Activated CD4-positive, CD25-positive, alpha-beta regulatory T cell treated with anti-CD3 and anti-CD28 coated beads, Interleukin-2, amount 50 U/mL, for 16 hours (primary cell): ENCODE measurements at places on chromosomes 5 and 9.

GRCh38 chr9:130444565-130445221 is at the start of gene ASS1:
Gene ASS1 (plus strand): TSS chr9:130444961. CDS start chr9:130452229, 7,268 bp downstream.
- no peak for DNase-seq

- DNase-seq: no peak
Observed at GRCh38 chr5:590346-590745, 21.8 kb upstream of the CEP72 start.

GRCh38 chr9:132242621-132243155 is 80.8 kb downstream of the NTNG2 start:
- no peak for DNase-seq

DNA sequence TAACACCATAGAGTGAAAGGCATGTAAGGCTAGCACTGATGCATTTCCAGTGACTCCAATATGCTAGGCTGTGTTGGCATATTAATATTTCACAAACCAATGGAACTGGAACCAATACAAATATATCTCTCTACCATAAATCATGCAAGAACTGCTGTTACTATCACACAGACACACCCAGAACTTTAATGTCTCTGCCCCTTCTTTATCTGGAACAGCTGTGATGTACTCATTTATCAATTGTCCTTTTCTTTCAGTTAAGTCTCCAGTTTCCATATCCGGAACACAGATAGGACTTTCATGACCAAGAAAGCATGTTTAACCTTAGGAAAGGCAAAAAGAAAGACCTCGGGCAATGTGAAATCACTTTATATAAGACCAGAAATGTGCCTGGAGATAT is 70.3 kb downstream of the SPTLC1 start:
- no peak for DNase-seq

GRCh38 chr5:179828756-179829421 is 8.2 kb downstream of the SQSTM1 start:
- DNase-seq: no peak

DNA sequence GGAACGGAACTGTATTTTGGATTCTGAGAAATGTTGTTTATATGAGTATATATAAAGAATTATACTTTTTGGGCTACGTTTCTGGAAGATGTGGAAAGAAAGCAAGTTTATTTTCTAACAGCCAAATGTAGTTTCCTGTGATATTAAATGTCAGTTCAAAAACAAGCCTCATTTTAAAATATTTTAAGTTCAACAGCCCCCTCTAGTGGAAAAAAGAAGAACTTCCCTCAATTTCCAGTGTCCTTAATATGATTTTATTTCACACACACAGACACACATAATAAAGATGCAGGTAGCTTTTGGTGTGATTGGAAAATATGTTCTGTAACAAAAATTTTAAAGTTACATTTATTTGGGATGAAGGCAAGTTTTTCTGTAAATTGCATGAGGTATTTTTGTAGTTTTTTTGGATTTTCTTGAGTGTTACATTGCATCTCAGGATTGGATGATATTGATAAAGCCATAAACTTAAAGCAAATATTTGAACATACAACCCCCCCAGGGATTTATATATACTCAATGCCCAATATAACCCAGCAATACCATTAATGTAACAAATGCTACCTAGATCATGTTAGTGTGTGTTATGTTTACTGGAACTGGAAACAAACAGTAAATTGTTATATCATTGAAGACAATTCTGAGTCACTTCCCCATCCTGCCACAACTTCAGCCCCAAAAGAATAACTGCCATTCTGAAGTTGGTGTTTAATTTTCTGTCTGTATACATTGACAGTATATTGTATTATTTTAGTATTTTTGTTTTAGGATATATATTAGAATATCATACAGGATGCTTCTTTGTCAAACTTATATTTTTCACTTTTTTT is 54.0 kb downstream of the CCDC171 start:
- no peak for DNase-seq

DNA sequence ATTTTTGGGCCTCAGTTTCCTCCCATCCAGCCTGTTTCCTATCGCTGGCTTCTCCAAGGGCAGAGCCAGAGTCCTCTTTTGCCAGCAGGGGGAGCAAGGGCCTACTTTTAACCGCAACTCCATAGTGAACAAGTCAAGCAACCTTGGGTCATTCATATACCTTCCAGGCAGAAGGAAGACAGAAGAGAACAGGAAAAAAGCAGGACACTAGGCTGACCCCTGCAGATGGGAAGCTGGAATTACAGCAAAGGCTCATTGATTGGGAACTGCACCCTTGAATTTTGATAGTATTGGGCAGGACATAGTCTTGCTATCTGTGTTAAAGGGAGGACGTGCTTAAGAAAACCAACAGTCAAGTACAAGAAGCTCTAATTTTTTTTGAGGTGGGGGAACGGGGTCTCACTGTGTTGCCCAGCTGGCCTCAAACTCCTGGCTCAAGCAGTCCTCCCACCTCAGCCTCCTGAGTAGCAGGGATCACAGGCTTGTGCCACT is 30.1 kb downstream of the QRFP start:
- no peak for DNase-seq

DNA sequence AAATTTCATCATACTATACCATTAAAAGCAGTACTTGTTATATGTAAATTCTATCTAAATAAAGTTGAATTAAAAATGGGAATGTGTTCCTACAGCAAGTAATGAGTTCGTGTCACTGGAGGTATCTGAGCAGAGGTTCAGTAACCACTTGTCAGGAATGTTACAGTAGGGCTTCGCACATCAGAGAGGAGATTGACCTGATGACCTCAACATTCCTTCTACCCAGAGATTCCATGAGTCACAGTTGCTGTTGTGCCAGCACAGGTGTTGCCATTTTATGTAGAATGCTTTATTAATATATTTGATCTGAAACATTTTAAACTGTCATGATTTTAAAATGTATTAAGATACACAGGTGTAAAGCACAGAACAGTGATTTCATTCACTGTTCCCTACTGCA is 60.3 kb downstream of the STX17 start:
- DNase-seq: no peak

DNA sequence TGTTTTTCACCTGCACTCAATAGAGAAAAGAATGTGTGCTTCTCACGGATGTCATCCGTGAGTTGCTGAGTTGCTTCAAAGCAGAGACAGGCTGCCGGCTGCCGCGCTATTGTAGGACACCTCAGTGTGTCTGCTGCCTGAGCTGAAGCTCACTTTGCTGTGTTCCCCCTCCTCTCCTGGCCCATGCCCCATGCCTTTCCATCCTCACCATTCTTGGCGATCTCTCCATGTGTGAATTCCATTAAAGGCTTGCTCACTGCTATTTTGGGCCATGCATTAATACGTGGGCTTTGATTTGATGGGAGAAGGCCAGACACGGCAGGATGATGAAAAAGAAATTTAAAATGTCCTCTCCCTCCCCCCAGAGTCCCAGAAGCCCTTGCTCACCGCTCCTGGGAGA is 14.5 kb downstream of the ADAM19 start:
- DNase-seq: no peak

- no peak for DNase-seq
Observed at GRCh38 chr5:68817632-68818031, 276.2 kb upstream of the SLC30A5 start.

DNA sequence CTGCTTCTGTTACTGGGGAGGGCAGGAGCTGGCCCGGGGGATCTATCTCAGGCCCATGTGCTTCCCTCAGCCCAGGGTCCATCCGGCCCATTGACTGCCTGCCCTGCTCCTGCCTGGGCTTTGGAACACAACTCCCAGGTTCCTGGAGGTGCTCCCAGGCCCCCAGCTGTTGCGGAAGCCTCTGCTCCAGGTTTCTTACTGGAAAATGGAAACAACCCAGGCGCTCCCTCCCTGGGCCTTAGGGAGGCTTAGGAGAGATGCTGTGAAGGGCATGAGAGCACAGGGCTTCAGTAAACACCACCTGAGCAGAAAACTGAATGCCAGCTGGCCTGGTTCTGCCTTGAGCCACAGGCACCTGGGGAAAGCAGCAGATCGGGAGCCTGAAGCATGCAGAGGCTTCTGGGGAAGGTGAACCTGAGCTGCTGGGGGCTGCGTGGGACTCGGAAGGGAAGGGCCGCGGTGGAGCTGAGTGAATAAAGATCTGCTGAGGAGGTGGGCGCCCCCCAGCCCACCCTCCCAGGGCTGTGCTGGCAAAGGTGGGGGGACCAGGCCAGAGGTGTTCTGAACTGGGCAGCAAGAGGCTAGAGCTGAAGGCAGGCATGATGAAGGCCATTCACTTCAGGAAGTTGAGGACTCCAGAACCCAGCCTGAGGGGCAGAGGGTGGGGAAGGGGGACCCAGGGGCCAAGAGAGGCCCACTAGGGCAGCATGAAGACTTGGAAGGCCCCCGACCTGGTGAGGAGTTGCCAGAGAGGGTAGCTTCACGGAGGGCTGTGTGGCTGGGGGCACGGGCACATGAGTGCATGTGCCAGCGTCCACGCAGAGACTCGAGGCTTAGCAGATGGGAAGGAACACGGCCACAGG is 64.8 kb downstream of the SHB start:
- no peak for DNase-seq

- DNase-seq: no peak
Observed at GRCh38 chr5:135223404-135223803, 175.6 kb downstream of the MACROH2A1 start.

GRCh38 chr5:55821731-55822512 is 29.2 kb upstream of the IL31RA start:
- DNase-seq: no peak

GRCh38 chr5:157568720-157569119 is 6.9 kb downstream of the ADAM19 start:
- DNase-seq: no peak

- DNase-seq: no peak
Observed at GRCh38 chr5:113245427-113246225, 189.2 kb downstream of the TSSK1B start.

DNA sequence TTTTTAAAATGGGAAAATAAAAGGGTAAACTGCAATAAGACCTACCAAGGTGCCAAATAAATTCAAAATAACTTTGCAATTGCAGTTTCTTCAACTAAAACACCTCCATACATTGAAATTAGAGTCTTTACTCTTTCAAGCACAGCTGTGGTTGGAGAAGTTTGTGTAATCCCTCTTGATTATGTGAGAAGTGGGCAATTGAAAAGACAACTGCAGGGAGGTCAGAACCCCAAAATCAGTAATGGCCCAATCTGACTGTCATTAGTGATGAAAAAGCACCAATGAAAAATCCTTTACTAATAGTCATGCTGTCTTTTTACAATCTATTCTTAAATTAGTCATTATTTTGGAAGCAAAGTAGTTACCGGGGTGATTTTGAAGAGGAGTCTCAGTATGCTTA is 116.7 kb upstream of the RGMB start:
- DNase-seq: no peak

- DNase-seq: no peak
Observed at GRCh38 chr9:134253606-134254205, 72.5 kb upstream of the RXRA start.

DNA sequence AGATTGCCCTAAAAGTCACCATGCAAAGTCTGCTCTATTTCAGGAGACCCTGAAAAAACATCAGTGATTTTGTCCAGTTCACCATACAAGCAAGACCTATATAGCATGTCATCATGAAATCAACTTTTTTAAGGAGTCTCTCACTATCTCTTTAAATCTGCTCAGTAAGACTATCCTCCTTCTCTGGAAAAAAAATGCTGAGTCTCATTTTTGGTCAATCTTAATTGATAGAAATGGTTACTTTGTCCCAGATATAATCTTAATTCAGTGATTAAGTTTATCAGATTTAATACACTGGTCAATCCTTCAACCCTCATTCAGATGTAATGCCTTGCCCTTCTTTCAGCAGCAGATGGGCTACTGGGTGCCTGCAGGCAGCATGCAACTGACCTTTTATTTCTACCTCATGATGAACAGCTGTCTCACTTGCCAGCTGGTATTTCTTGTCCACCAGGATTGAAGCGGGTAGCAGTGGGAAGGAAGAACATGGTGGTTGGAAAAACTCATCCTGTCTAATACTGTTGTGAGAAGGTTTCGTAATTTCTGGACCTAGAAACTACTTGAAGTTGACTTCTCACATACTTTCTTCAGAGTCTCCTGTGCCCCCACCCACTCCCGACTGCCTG is 375.3 kb downstream of the DNAH5 start:
- DNase-seq: no peak

DNA sequence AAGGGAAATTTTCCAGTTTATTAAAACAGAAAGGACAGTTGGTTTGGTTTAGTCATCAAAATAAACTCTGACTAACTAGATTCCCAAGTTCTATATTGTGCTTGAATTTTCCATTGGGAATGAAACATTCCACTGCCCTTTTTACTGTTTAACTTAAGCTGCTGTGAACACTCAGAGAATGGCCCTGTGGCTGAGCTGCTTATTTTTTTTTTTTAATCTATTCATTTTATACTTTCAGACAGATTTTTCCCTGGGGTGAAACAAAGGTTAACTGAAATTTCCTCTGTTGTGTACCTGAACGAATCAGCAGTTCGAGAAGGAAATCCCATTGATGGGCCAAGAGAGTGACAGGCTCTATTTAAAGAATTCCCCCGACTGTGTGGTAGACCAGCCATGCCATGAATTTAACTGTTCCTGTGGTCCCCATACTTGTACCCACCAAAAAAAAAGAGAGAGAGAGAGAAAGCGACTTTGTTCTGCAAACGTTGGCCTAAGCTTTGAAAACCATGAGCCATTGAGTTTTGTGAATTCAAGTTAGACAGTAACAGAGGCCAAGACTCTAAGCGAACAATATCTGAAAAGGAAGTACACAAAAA is 138.7 kb upstream of the GRHPR start:
- no peak for DNase-seq

GRCh38 chr5:39586185-39586584 is 161.4 kb upstream of the DAB2 start:
- no peak for DNase-seq

DNA sequence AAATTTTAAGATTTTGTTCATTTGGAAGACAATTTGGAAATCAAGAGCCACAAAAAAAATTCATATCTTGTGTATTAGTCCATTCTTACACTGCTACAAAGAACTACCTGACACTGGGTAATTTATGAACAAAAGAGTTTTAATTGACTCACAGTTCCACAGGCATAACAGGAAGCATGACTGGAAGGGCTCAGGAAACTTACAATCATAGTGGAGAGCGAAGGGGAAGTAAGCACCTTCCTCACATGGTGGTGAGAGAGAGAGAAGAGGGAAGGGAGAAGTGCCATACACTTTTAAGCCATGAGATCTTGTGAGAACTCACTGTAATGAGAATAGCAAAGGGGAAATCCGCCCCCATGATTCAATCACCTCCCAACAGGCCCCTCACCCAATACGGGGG is 274.4 kb downstream of the KCNN2 start:
- DNase-seq: no peak

DNA sequence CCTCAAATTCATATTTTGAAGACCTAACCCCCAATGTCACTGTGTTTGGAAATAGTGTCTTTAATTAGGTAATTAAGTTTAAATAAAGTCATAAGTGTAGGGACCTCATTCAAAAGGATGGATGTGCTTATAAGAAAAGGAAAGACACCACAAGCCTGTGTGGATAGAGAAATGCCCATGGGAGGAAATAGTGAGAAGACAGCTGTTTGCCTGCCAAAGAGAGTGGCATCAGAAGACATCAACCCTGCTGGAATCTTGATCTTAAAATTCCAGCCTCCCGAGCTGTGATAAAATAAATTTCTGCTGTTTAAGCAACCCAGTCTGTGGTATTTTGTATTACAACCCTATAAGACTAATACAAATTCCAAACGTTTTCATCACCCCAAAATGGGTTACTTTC is 1867.9 kb upstream of the NUDT12 start:
- DNase-seq: no peak
